ENCODE measurements at places on chromosomes 11 and 22.

- DNase-seq: no peak
These were observed 234.0 kb downstream of the MIAT start for GRCh38 chr22:26891429-26891828.

- DNase-seq: no peak
These were observed 156.8 kb downstream of the MYO18B start for GRCh38 chr22:25898707-25899365.

GRCh38 chr11:59201353-59201752 lies 11.4 kb downstream of the MPEG1 start:
- DNase-seq: no peak

GRCh38 chr11:8384199-8384821 lies 120.6 kb upstream of the LMO1 start:
- no peak for DNase-seq

DNA sequence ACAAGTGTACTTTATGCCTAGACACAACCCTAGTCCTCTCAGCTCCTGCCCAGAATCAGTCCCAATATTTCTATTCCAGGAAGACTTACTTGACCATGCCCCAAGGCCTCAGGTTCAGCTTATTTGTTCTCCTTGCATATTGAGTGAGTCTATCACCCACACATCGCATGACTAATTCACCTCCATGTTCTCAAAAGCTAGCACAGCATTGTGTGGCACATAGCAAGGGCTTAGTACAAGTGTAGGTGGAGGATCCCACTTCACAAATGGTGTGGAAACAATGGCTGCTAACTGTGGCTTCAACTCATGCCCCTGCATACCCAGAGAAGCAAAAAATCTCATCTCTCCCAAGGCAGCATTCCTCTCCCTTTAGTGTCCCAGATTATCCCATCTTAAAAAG lies 602.6 kb upstream of the API5 start:
- DNase-seq: no peak

GRCh38 chr22:28759861-28760560 lies 12.5 kb upstream of the CCDC117 start:
- DNase-seq: no peak

- DNase-seq: no peak
These were observed 58.4 kb upstream of the RCN1 start for GRCh38 chr11:32032478-32032877.

DNA sequence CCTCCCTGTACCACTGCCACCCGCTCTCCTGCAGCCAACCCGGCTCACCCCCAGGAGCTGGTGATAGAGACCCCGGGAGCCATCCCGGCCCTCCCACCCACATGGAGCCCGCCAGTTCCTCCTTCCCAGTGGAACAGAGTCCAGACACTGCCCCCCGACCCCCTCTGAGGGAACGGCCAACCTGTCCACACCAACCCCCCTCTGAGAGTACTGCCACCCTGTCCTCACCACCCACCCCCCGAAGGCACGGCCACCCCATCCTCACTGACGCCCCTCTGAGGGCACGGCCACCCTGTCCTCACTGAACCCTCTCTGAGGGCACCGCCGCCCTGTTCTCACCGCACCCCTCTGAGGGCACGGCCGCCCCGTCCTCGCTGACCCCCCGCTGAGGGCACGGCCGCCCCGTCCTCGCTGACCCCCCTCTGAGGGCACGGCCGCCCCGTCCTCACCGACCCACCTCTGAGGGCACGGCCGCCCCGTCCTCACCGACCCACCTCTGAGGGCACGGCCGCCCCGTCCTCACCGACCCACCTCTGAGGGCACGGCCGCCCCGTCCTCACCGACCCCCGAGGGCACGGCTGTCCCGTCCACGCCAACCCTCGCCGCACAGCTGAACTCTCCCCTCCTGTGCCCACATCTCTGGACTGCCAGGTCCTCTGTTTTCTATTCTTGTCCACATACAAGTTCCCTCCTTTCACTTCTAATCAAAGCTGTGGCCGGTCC lies 18.0 kb downstream of the TOLLIP start:
- DNase-seq: no peak

DNA sequence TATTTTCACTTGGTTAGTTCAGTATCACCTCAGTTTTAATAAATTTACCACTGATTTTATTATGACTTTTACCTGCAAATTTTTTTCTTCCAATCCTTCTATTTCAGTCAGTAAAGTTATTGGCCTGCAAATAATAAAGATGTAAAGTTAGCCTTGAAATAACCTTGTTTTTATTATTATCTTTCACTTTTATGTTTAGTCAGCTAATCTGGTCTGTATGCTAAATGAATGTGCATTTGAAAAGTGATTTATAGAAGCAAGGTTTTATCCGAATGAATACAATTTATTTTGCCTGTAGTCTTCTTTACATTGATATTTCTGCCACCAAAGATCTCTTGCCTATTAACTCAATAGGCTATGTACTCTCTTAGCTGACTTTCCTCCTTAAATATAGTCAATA lies 425.7 kb downstream of the CNTN5 start:
- DNase-seq: no peak

DNA sequence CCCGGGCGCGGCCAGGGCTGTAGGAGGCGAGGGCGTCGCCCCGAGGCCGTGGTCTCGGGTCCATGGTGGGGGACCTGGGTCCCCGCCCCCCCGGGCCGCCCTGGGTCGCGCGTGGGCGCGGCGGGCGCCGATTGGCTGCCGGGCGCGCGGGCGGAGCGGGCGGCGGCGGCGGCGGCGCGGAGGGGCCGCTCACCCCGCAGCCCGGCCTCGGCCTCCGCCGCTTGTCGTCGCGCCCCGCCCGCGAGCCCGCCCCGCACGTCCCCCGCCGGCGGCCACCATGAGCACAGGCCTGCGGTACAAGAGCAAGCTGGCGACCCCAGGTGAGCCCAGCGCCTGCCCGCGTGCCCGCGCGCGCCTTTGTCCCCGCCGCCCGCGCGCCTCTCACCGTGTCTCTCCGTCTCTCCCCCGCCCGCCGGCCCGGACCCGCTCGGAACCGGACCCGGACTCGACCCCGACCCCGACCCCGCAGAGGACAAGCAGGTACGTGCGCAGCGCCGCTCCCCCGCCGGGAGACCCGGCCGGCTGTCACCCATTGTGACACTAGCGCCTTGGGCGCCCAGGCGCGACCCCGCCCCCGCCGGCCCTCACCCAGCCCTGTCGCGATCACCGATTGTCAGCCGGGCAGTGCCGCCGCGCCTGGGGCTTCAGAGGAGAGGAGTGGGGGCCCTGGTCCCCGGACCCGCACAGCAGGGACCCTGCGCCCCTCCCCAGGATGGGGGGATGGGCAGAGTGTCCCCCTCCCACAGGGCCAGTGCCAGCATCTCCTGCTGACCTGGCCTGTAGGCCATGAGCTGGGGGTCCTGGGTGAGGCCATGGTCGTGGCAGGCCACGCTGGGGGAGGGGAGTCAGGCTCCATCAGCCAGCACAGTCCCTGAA lies at the start of gene SEPTIN5:
TSS of gene SEPTIN5 (plus strand) at position 192 of the 876 bp plus-strand sequence. CDS start at position 278, 86 bp downstream.
- no peak for DNase-seq

DNA sequence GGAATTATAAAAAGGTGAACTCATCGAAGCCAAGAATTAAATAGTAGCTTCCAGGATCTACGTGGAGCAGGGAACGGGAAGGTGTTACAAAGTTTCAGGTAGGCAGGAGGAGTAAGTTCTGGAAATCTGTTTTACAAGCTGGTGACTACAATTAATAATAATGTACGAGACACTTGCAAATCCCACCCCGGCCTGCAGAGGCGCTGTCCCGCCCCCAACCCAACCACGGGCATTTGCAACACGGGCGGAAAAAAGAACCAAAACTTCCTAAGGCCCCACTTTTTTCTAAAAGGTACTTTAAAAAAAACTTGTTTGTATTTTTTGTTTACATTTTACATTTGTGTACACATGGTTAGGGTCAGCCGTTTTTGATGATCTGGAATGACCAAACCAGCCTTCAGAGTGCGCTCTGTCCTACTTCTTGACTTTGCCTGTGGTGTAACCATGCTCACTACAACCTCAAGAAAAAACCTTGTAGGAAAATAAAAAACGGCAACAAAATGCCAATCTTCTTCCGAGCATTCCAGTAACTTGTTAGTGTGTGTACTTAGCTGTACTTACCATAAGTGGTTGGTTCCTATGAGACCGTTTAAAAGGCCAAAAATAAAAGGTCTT lies 449.6 kb upstream of the B3GAT1 start:
- no peak for DNase-seq

DNA sequence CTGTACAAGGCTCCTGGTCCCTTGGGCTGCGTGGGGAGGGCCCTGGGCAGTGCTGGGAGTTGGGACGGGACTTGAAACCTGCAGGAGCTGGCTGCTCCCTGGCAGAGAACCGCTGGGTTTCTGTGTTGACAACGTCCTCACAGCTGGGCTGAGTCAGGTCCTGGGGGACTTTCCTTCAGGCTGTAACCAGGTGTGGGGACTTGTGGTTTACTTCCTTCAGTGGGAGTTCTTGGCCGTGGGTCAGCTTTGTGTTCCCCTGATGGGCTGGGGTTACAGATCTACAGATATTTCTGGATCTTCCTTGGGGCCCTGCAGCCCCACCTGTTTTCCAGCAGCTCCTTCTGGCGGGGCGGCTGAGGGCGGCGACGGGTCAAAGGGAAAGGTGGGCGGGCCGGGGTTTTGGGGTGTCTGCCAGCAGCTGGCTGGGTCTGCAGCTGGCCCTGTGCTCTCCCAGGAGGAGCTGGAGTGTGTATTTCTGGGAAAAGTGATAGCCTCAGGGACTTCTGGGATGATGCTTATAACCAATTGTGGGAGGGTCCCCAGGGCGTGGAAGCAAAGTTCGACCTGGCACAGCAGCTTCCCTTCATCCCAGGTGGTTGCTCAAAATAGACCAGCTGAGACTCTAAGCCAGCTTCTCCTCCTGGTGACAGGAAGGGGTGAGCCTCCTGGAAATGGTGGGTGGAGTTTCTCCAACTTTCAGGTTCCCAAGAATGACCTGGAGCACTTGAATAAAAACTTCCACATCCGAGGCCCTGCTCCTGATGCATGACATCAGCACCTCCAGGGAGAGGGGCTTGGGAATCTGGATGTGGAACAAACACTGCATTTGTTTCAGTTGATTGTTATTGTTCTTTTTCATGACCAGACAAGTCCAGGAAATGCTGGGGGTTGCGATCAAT lies 19.1 kb downstream of the ST14 start:
- no peak for DNase-seq

DNA sequence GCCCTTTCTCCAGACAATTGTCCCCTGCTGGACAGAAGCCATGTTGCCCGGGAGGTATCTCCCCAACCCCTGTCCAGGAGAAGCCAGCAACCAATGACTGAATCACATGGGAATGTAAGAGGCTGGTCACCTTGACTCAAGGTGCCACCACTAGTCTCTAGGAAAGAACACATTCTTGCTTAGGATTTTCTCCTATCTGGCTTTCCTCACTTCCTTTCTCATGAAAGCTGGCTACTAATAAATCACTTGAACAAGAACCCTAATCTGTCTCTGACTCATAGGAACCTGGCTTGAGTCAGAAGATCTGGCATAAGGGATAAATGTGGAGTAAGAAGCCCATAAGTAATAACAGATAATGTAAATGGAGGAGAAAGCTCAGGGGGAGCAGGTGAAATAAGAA lies 101.4 kb upstream of the C11orf87 start:
- no peak for DNase-seq

DNA sequence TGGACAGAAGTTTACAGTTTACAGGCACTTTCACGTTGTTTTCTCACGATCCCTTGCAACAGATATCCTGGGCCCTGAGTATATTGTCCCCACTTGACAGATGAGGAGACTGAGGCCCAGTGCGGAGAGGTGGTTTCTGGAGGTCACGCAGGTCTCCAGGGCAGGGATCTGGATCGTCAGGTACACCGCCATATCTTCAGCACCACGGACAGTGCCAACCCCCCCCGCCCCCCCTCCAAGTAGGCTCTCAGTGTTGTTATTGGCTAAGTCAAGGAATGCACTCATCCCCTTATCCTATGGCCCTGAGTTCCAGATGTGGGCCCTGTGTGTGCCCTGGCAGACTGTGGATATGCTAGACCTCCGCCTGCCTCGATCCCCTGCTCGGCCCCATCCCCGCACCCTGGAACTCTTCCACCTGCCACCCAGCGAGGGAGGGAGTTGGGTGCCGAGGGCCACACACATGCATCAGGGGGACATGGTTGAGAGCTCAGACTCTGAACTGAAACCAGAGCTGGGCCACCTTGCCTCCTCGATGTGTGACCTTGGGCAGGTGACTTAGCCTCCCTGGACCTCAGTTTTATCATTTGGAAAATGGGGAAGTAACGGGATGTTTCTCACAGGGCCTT lies 37.5 kb downstream of the MPPED1 start:
- DNase-seq: no peak

DNA sequence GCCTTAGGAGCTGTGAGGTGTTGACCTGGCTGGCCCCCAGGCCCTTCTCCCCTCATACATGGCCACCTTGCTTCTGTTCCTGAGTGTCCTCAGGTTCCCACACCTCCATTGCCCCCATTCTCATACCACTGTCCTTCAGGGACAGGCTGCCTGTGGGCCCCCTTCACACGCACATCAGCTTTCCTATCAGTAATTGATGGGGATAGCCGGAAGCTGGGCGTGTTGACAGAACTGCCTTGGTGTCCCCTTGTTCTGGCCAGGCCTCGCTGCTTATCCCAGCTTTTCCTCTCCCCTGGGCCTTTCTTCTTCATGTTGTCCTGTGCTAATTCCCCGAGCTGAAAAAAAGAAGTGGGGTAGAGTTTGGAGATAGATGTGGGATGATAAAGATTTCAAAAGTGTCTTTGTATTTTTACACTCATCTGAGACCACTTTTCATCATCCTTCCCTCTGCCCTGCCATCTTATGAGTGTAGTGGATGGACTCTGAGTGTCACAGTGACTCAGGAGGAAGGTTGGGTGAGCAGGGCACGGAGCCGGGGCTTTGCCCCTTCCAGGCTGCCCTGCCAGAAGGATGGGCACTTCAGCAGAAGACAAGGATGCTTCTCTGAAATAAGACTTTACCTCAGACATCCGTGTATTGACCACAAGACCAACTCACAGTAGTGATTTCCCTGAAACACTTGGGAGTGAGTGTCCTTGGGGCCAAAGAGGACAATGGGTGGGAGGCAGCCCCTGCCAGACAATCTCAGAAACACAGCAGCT lies 42.8 kb downstream of the MED15 start:
- no peak for DNase-seq

DNA sequence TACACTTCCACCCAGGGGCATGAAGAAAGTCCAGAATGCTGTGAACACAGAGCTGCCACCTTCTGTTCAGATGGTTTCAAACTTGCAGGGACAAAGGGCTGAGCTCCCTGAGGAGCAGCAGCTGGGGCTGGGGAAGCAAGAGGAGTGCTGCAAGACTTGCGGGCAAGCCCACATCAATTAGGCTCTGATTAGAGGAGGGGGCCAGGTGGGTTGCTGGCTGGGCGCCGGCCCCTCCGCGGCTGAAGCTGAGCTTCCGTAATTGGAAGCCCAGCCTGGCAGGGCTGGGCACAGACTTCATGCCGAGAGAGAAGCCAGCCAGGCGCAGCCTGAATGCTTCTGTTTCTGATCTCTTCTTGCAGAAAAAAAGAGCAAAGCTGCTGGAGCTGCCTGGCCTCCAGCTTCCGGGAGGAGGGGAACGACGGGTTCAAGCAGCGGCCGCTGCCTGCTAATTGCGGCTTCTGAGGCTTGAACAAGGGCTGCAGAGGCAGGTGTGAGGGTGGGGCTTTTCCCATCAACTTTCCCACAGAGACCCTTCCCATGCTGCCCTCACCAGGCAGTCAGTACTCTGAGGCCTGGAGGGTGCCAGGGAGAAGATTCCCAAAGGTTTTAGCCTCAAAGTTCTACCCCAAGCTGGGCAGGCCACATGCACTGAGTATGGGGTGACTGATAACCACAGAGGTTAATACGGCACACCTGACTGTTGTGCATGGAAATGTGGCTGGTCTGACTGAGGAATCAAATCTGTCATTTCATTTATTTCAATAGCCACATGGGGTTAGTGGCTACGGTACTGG lies 91.1 kb upstream of the LMO1 start:
- no peak for DNase-seq
